Activated naive CD4-positive, alpha-beta T cell treated with Interleukin-2 at 50 U/mL for 16 hours (primary cell): ENCODE measurements at places on chromosomes 16 and 17.

- DNase-seq, result no peak
These were observed 898.2 kb upstream of the GOT2 start for GRCh38 chr16:59632276-59632855.

GRCh38 chr16:75550211-75550662 is 5.8 kb downstream of the TMEM231 start:
- peak; percentile 12 for DNase-seq

GRCh38 chr17:42518046-42518754 is 17.8 kb upstream of the NAGLU start:
- no peak for DNase-seq

- no peak for DNase-seq
These were observed 56.4 kb upstream of the FAM20A start for GRCh38 chr17:68657576-68657975.

DNA sequence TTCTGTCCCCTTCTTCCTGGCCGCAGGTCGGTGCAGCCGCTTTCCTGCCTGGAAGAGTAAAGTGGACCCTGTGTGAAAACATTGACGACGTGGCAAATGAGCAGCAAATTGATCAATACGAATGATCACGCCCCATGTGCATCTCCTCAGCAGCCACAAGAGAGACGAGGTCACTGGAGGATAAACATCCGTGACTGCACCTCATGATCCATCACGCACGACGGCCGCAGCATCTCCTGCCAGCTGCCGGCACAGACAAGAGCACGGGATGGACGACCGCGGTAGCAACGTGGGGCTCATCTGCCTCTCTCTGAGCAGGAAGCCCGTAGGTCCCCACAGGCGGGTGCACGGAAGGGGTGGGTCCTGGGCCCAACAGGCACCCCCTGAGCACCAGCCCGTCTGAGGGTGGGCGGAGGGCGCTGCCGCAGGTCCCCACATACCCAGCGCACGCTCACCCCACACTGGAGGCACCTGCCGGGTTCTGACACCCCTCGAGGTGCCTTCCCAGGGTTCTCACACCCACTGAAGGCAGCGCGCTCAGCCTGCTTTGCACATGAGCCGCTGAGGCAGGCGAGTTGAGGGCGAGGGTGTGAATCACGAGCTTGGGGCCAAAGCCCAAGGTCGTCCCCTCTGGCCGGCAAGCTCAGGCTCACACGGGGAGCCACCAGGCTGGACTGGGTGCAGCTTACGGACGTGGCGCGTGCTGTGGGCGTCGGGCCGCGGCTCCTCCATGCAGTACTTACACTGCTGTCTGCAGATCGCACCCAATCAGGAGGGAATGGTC is 12.3 kb upstream of the CDH15 start:
- DNase-seq, result no peak

DNA sequence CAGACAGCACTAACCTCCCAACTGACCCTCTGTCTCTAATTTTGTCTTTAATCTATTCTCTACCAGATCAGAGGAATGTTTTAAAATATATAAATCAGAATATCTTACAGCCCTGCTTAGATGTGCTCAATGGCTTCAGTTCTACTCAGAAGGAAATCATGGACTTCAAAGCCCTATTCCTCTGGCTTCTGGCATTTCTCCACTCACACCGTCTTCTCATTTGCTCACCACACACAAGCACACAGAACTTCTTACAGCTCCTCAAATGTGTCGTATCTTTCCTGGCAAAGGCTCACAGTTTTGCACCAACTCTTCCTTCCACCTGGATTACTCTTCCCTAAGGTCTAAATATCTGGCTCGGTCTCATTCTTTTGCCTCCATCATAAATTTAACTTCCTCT is 71.6 kb upstream of the NUDT7 start:
- no peak for DNase-seq

DNA sequence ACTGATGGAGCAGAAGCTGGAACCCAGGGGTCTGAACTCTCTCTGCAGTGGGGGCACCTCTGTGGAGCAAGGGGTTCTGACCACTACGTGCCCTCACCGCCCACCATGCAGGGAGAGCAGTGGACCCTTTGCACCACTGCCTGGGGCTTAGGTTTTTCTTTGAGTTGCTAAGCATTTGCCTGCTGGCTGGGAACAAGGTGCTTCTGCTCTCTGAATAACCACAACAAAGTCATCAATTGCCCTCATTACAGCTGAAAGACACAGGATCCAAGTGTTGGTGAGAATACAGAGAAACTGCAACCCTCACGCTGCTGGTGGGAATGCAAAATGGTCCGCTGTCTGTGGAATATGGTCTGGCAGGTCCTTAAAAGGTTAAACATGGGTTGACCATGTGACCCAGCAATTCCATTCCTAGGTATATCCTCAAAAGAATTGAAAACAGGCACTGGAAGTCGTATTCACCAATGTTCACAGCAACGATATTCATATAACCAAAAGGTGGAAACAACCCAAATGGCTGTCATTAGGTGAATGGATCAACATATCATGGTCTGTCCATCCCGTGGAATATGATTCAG is 22.8 kb downstream of the NLRC3 start:
- DNase-seq, result no peak

DNA sequence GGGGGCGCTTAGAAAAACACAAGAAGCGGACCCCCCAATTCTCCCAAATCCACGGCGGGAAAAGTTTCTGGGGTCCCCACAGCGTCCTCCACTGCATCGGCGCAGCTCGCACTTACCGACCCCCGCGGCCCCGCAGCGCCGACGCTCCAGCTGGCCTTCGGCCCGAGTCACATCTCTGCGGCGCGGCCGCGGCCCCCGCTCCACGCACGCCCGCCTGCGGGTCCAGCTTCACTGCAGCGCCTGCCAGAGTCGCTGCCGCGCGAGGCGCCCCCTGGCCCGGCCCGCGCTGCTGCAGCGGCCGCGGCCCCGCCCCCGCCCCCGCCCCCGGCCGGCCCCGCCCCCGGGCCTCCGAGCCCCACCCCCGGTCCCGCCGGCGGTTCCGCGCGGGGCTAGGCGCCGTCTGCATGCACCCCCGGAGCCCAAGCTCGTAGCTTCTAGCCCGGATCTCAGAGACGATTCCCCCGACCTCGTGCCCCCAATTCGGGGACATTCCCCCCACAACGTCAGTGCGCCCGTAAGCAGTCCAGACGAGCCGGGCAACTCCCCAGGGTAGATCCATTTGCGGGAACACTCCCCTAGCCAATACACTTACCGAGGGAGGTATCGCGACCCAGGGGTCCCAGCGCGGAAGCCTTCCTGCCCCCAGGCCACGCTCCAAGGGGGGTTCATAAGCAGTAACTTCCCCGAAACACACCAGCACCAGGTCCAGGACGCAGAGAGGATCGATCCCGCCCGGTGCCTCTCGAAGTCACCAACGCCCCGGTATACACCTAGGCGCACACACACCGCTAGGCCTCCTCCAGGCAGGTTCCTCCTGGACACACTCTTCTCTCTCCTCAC is at the start of gene GPRC5B:
TSS of gene GPRC5B (minus strand) at position 238 of the 840 bp plus-strand sequence. CDS start 12,003 bp downstream, outside the sequence.
- DNase-seq, result peak; percentile 44

DNA sequence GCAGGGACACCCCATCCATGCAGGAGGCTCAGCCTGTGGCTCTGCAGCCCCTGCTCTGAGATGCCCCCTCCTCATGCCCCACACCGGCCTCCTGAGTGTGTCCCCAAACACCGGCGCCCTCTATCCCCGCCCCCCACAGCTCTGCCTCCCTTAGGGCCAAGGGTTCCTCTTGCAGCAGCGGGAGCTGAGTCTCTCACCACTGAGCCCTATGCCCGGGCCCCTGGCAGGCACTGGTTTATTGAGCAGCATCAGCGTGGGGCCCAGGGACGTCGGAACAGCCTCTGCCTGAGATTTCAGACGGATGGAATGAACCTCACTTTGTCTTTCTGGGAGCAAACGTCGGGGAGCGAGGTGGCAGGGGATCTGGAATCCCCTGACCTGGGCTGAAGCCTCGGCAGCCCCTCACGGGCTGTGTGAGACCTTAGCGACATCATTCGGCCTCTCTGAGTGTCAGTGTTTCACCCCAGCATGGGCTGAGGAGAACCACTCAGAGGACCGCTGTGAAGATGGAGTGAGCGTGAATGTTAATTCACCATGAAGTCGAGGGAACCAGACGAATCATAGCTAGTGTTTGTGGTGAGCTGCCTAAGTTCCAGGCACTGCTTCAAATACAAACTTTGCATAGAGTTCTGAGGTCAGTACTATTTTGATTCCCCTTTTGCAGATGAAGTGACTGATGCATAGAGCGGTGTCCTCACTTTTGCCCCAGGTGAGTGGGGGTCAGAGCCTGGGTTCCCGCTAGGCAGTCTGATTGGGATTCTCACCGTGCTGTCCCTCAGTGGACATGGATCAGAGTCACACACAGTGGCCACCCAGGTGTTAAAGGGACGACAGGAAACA is 5.3 kb upstream of the C16orf74 start:
- no peak for DNase-seq

GRCh38 chr16:2226245-2226793 is 2.9 kb downstream of the E4F1 start:
- no peak for DNase-seq

DNA sequence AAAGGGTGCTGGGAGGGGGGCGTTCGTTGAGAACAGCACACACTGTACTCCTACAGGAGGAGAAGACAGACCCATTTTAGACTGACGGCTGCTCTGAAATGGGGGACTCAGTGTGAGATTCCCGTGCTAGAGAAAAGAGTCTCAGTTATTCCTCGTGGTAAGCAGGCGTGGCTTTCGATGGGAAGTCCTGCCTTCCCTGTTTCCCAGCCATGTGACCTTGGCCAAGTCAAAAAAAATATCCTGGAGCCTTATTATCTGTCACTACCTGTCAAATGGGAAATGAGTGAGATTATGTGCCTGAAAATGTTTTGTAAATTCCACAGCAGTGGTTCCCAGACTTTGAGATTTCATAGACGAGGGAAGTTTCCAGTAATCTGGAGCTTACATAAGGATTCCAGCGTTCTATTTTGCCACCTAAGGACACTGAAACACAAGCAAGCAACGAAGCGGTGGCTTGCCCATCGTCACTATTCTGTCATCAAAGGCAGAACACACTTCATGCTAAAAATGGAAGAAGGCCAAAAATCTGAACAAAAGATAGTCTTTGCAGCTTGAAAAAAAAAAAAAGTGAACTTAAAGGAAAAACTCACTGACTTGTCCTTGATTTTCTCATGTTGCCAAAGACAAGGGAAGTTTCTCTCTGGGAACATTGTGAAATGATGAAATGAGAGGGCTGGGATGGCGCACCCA is 253.4 kb upstream of the RPL38 start:
- no peak for DNase-seq

DNA sequence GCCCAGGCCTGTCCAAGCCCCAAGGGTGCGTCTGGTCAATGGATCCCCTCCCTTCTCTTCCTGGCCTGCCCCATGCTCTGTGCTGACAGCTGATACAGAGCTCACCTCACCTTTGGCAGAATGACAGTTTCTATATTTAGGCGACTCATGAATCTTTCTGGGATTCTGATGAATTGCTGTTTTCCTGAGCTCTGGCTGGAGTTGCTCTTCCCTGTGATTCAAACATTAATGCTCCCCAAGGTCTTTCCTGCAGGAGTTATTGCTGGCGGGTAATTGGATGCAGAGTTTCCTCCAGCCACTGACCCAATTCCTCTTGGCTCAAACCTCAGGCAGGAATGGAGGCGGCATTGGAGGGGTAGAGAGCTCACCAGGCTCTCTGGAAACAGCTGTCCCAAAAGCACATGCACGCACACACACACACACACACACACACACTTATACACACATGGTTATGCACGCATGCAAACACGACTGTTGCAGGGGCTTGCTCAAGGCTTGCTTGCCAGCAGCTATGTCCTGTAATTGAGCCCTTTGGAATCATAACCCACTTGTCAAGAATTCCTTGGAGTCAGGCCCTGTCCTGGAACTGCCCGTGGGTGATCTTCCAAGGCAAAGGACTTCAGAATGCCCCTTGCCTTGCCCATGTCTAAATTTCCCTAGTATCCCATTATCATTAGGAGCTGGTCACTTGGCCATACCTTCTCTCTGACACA is 128.8 kb downstream of the ASIC2 start:
- DNase-seq, result no peak

GRCh38 chr17:17605729-17606088 is 14.2 kb upstream of the PEMT start:
- no peak for DNase-seq

GRCh38 chr17:61312406-61313295 is 87.0 kb upstream of the TBX2 start:
- no peak for DNase-seq

- no peak for DNase-seq
These were observed 58.1 kb upstream of the CRISPLD2 start for GRCh38 chr16:84761448-84762368.

DNA sequence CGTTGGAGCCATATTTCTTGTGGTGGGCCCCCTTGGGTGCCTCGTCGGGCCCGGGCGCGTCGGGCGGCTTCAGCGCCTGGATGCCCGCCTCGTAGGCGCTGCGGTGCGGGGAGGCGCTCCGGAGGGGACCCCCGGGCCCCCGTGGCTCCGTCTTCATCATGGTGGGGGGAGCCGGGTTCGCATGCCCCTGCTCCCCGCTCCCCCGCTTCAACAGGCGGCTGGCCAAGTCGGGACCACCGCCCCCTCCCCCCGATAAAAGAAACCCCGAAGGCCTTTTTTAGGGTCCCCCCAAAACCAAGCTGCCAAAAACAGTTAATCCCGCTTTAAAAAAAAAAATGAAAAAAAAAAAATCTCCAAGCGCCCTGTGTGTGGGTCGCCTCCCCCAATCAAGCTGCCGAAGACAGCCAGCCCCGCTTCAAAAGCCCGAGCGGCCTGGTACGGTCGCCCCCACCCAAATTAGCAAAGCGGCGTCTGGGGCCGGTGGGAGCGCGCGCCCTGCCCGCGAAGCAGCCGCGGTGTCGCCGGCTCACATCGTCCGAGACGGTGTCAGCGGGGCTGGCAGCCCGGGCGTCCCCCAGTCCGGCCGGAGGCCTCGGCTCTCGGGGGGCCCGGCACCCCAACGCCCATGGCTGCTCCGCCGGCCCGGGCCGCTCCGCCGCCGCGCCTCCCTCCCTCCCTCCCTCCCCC is at the start of gene PPP1R9B:
TSS of gene PPP1R9B (minus strand) at position 324 of the 687 bp plus-strand sequence. CDS start at position 160, 164 bp downstream.
- DNase-seq, result no peak

- DNase-seq, result no peak
These were observed 334.1 kb downstream of the CDH13 start for GRCh38 chr16:82960918-82961317.

DNA sequence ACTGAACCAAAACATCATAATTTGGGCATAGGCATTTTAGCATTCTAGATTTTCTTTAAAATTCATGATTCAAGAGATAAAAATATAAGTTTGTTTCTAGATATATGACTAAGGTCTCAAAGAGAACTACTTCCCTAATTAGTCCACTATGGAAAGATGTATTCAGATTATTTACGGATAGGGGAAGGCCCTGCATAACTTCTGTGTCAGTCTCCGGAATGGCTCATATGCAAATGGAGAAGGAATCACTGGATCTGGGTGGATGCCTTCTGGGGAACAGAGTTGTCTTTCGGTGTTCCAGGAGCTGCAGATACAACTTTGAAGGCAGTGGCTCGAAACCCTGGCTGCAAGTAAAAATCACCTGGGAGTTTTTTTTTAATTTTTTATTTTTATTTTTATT is 17.1 kb upstream of the WFIKKN2 start:
- no peak for DNase-seq
